ENCODE measurements at places on chromosomes 3 and 15.

DNA sequence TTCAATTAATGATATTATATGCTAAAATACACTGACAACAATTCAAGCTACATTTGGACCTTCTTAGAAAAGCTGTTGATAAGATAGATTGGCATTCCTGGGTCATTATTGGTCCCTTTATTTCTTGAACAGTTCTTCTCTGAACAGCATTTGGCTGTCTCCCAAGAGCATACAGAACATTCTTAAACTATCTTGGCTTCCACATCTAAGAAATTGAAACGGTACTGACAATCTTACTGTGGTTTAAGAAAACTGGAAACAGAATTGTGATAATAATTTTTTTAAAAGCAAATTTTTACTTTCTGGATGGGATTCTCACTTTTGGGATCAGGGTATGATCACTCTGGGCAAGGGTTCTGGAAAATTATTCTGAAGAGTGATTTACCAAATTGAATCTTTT is 161.7 kb upstream of the ZNF385D start:
- DNase-seq = no peak

- peak; percentile 53 for DNase-seq
These were observed 12.8 kb downstream of the VILL start for GRCh38 chr3:38003371-38003816.

GRCh38 chr3:146813496-146813895 is 208.3 kb upstream of the PLSCR5 start:
- no peak for DNase-seq

DNA sequence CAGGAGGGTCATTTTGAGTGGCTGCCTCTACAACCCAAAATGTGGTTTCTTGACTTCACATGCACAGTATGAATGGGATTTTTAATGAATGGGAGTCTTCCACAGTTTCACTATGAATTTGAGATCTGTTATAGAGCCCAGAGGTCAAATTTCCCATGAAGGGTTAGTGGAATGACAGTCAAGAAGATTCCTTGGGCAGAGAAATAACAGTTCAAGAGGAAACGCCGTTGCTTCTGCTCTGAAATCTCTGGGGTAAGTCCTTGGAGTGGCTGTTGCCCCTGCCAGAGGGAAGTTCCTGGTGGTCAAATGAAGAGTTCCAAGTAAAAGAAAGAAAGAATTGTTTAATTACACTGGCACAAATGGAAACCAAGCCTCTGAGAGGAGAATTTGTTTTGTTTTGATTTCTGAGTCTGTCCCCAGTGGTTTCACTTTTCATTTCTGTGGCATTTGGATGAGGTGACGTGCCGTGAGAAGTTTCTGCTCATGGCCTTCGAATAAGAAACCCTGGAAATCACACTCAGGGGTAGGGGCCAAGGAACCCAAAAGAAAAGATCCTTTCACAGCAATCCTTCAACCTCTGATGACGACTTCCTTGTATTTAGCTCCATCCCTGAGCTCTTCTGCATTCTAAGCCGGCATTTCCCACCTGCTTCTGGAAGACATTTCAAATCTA is 77.5 kb upstream of the IL12A start:
- no peak for DNase-seq

DNA sequence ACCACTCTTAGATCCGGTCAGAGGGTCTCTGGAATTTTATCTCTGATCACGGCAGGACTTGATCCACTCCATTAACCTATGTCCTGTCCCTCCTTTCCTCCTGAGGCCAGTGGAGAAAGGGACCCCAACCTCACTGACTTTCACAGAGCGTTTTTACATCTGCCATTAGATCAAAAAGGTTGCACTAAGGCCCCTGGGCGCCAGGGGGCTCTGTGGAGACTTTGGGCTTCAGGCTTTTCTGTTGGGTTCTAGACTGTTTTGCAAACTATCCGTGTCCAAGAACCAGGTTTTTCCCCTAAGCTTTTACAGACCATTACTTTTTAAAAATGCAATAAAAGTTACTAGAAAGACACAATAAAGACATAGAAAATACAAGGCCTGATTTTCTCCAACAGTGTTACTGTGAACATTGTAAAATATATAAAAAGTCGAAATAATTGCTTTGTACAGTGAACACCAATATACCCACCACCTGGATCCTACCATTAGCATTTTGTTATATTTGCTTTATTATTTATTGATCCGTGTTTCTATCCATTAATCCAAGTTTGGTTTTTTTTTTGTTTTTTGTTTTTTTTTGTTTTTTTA is 159.7 kb downstream of the POLR2M start:
- peak; percentile 57 for DNase-seq

GRCh38 chr3:47009225-47010110 is 30.0 kb downstream of the NBEAL2 start:
- peak; percentile 37 for DNase-seq
